ENCODE measurements at places on chromosomes 3 and 15.

DNA sequence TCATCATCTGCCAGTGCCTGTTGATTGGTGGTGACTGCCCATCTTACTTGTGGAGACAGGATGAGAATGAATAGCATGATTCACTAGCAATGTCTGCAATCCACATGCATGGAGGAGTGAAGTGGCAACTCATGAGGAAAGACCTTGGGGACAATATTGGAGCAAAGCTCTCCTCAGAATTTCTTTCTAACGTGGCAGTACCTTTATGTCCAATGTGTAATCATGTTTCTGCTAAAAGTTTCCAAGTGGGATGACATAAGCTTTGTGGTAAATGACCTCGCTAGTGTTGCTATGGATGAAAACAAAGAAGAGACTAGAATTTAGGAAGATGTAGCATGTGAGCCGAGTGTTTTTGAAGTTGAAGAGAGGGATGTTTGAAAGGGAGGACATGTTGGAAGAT lies 117.8 kb downstream of the CPNE4 start:
- DNase-seq: no peak

DNA sequence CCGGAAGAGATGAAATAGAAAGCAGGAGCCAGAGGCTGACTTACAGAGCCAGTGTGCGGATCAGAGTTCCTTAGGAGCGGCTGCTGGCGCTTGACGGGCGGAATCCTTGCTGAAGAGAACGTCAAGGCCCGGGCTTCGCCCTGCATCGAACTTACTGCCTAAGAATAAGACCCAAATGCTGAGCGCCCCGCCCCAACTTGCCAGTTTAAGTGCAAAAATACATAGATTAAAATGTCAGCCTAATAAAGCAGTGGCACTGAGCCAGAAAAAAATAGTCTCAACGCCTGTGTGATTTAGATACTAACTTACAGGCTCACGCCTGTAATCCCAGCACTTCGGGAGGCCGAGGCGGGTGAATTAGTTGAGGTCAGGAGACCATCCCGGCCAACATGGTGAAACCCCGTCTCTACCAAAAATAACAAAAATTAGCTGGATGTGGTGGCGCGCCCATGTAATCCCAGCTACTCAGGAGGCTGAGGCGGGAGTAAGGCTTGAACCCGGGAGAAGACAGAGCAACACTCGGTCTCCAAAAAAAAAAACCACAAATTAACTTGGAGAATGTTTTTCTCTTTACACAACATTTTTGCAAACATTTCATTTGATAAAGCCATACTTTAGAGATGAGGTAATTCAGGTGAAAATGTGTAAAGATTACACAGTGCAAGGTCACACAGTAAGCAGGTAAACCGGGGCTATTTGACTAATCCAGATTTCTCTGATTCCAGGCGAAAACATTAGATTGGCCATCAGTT lies 1.2 kb upstream of the UBP1 start:
- no peak for DNase-seq

- no peak for DNase-seq
These were observed 22.4 kb downstream of the LIPC start for GRCh38 chr15:58453931-58454793.

DNA sequence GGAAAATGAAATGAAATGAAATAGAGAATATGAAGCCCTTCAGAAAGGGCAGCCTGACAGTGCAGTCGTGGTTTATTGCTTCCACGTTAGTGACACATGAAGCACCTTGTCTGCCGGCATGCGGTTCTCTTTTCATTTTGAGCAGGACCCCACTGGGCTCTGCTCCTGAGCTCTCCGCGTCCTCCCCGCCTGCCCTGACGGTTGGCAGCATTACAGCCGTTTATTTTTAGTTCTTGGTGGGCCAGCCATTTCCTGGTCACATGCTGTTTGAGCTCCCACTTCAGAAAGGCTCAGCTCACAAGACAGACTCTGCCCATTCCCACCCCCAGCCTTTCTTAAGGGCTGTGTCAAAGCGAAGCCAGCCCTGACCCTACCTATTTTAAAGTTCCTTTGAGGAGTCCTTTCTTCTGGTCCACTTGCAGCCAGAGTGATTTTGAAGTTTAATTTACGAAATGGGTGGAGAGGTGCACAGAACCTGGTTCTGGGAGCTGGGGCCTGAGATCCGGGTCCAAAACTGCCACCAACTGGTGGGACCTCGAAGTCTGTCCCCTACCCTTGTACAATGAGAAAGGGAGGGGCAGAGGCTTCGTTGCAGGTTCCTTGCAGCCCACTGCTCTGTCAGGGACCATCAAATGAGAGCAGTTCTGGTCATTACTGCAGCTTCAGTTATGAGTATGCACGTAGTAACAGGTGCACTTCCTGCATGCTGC lies 60.1 kb downstream of the MGLL start:
- DNase-seq: no peak

GRCh38 chr15:86266896-86267484 lies 187.3 kb downstream of the AGBL1 start:
- DNase-seq: no peak

DNA sequence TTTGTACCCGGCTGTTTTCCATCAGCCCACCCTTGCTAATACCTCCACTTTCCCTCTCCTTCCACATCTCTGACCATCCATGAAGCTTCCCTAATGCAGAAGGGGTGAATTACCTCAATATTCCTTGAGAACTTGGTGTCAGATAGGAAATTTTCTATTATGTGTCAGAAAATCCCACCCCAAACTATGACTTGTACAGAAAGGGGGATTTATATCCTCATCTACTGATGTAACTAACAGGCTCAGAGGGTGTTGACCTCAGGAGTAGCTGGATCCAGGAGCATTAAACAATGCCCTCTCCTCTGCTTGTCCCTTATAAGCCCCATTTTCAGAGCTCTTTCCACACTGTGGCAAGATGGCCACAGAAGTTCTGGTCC lies 242.8 kb upstream of the TLE3 start:
- DNase-seq: no peak

- DNase-seq: no peak
These were observed 72.1 kb downstream of the SFMBT1 start for GRCh38 chr3:52973806-52974205.

- DNase-seq: no peak
These were observed 34.1 kb downstream of the ATP10A start for GRCh38 chr15:25829073-25829472.

- no peak for DNase-seq
These were observed 113.6 kb downstream of the PLCL2 start for GRCh38 chr3:16998236-16998923.

GRCh38 chr15:59166601-59167265 lies 39.9 kb upstream of the LDHAL6B start:
- DNase-seq: no peak

GRCh38 chr15:45141386-45141785 lies 11.6 kb downstream of the DUOX1 start:
- no peak for DNase-seq

- peak; percentile 53 for DNase-seq
These were observed 567 bp downstream of the PFN2 start for GRCh38 chr3:149969940-149970715.

DNA sequence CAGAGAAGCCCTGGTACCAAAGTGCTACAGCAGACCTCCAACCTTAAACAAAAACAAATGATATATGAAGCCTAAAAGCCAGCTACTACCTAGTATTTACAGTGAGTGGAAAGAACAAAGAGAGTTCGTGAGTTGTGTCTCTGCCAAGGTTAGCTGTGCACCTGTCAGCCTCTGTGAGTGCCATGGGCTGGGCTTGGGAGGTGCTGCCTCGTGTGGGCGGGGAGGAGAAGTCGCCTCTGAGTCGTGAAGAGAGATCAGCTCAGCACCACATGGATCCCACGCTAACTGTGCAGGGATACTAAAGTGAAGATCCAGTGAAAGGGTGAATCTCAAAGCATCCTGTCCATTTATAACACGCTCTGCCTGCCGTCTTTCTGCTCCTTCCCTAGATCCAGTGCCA lies 101.9 kb downstream of the CHDH start:
- no peak for DNase-seq

- DNase-seq: no peak
These were observed 210.1 kb upstream of the NR2E3 start for GRCh38 chr15:71600237-71600636.

GRCh38 chr3:127665165-127665564 lies 7.6 kb upstream of the ABTB1 start:
- DNase-seq: no peak

GRCh38 chr3:49618412-49618811 lies 55.7 kb upstream of the APEH start:
- DNase-seq: no peak

DNA sequence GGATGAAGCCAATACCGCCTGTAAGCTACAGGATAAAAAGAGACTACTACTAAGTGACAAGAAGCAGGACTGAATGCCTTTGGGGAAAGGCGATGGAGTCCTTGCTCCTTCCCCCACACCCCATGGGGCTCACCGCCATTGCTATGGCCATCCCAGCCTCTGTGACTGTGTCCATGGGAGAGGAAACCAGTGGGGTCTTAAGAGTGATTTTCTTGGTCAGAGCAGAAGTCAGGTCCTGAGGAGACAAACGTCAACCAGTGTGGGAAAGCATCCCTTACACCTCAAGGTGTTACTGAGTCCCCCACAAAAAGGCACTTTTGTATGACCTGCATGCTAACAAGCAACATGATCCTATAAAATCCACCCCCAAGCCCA lies 913 bp downstream of the IMPDH2 start:
- DNase-seq: no peak

DNA sequence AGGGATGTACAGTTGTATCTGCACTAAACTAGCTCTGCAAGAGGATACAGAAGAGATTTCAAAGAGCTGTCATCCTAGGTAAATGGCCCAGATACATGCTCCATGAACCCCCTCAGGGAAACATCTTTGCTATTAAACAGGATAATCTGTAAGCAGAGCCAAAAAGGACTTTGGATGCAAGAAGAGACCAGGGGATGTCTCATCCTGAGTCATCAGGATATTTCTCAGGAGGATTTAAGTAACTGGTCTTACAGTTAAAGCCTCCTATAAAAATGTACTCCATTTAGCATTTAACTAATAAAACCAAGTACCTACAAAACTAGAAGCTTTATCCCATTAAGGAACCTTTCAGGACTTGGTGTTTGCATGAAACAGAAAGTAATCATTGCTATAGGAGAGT lies 48.2 kb upstream of the PHLDB2 start:
- no peak for DNase-seq

DNA sequence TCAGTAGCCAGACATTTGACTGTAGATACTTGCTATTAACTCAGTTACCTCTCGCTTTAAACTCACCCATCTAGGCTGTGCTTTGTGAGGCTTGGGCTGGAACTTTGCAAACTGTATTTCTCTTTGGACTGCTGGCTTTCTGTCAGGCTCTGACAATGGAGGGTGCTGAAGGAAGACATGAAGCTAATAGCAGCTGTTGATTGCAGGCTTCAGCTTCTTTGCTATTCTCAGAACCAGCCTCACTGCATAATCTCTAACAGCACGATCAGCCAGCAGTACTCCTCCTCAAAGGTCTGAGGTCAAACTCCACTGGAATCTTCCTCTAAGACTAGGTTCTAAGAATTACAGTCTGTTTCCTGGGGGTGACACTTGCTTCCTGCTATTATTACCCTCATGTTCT lies 295.6 kb downstream of the ZBBX start:
- no peak for DNase-seq

DNA sequence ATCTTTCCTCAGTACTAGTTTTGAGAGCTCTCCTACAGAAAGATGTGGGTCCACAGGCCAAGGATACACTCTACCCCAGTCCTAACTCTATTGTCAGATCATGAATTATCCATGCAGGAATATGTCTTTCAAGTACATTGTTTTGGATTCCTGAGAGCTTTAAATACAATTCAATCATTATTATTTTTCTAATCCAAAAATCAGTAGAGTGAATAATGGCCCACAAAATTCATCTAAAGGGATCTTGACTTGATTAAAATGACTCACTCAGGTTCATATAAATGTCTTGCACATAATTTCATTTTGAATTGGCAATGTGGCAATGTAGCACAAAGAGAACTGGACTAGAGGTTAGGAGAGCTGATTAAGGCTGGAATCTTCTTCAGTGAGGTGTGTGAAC lies 93.9 kb downstream of the ZPLD1 start:
- DNase-seq: no peak
